ENCODE measurements at places on chromosomes 3 and 15. TPM values are rescaled to one million over a fixed set of nuclear protein-coding genes. Genes with fewer than 3 reads are reported as not detected.

The TTC21A gene
- total RNA-seq: 11.6 TPM

DNA sequence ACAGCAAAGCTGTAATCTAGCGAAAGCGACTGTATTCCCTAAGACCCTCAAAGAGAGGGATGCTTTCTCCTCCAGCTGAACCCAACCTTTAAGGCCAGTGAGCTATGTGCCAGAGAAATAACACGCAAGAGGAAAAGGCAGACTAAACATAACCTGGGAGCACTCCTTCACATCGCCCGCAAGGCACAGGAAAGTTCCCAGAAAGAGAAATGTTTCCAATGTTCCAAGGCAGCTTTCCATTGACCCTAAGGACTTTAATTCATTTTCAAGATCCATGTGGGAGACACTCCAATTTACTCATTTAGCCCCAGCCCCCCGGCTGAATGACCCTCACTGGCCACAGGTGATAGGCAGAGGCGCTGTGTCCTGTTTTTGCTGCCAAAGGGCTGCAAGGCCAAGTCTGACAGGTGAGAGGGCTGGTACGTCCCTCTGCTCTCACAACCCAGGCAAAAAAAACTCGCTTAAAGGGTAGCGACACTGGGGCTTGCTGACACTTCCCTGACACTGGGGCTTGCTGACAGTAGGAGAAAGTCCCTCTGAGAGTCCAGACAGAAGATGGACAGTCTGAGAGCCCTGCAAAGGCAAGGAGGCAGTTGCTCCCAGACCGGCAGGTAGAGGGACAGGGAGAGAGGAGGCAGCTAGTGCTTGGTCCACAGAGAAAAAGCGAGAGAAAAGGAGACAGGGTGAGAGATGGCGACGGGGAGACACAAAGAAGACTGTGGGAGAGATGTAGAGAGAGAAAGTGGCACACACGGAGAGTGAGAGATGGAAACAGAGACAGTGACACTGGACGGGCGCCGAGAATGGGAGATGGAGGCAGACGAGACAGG is 702 bp downstream of the ARHGEF3 start:
- DNase-seq: no peak

The KLHL40 gene
- total RNA-seq: not detected

The LMAN1L gene
- total RNA-seq: not detected

- no peak for DNase-seq
Observed at GRCh38 chr3:14295037-14295436, 107.4 kb upstream of the SLC6A6 start.

DNA sequence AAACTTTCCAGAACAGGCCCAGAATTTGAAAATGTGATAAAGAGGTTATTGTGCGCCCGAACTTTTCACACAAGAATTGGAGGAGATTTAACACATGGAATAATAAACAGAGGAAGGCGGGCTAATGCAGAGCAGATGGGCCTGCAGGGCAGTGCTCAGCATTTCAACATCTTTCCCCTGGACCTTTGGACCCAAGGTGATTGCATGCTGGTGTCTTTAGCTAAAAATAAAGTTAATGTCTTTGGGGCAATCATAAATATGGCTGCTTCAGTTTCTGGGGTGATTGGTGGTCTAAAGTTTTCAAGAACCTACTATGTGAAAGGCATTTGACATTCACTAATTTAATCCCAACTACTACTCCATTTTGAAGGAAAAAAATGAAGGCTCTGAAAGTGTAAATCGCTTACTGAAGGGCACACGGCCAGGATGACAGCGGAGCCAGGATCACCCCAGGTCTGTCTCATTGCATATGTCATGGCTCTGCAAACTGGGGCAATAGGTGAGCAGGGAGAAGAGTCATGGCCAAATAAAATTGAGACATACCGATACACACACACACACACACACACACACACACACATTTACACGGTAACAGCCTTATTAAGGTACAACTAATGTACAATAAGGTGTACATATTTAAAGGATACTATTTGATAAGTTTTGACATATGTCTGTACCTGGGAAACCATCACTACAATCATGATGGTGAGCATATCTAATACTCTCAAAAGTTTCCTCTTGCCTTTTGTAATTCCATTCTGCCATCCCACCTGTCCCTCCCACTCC is 243.1 kb upstream of the LRRFIP2 start:
- no peak for DNase-seq

The GP5 gene
- total RNA-seq: 0.26 TPM

The SLC51B gene
- 3.8 TPM for total RNA-seq

- no peak for DNase-seq
Observed at GRCh38 chr3:43081796-43082195, 24.1 kb downstream of the POMGNT2 start.

GRCh38 chr3:113532698-113533533 is 561 bp downstream of the SIDT1 start:
- no peak for DNase-seq

The MINDY4B gene
- total RNA-seq: not detected

- no peak for DNase-seq
Observed at GRCh38 chr15:45703670-45704328, 69.0 kb downstream of the SQOR start.

GRCh38 chr3:181974198-181974597 is 262.5 kb downstream of the SOX2 start:
- no peak for DNase-seq

The KIF15 gene
- 0.81 TPM for total RNA-seq

GRCh38 chr3:143825513-143825912 is 22.8 kb downstream of the SLC9A9 start:
- no peak for DNase-seq

The CAMKV gene
- not detected for total RNA-seq

DNA sequence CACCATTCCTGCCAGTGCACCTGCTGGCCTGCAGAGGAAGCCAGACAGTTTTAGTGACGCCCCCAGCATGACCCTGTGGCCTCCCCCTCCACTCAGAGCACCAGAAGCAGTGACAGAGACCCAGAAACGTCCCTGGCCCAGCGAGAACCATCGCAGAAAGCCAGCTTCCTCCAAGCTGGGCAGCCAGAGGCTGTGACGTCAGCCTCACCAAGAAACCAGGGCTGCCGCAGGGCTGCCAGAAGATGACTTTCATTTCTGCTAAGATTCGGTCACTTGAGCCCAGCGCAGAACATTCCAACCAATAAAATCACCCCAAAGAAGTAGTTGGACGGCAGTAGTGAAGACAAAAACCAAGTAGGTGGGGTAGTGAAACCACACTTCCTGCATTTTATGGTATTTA is 29.6 kb upstream of the RPL32 start:
- no peak for DNase-seq

- no peak for DNase-seq
Observed at GRCh38 chr3:5264093-5264600, 76.6 kb downstream of the EDEM1 start.
